ENCODE measurements at places on chromosomes 16 and 17.

DNA sequence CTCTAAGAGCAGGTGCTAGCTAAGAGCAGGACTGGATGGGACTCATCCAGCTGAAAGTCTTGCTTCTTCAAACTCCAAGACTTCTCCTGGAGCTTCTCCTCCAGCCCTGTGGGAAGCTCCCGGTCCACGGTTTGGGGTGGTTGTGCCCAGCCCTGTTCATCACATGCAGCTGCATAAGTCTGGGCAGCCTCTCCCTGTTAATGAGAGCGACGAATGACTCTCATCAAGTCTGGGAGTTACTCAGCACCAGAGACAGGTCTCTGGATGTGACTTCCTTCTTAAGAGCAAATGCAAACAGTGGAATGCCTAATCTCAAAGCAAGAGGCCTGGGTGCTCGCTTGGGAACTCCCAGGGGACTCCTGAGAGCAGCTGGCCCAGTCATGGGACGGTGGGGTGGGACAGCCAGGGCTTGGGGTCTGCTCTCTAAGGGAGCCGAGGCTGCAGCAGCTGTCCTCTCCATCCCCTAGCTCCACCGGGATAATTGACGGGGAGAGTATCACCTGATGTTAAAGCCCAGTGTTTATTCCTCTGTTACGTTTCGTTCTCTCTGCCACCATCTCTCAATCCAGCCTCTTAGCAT lies 35.3 kb upstream of the CRHR1 start:
- DNase-seq = no peak

GRCh38 chr16:85956426-85956825 lies 57.5 kb downstream of the IRF8 start:
- DNase-seq = no peak

DNA sequence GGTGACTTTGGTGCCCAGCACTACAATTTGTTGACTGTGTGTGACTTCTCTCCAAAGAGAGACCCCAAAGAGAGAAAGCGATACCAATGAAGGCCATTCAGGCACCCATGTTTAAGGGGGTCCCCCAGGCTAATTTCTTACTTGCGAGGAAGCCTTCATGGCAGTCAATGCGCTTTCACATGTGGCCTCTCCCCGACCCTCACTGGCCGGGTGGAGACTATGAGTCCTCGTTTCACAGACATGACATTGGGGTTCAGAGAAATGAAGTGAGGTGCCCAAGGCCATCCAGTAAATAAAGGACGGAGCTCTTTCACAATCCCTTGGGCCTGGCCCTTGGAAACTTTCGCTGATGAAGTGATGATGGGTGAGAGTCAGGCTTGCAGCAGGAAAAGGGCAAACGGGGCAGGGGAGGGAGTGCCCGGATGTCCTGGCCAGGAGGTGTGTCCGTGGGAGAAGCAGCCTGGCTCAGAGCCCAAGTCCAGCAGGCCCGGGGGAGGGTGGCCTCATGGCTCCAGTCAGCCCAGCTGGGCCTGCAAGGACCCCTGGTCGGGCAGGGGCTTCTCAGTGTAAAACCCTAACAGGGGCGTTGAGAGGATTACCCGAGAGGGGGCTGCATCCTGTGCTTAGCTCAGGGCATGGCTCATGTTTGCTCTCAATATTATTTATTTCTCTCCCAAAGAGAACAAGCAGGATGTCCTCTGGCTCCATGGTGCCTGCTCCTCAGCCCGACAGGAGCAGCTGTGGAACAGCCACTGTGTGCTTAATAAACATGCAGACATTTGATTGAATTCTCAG lies 14.7 kb downstream of the TBX2 start:
- no peak for DNase-seq

GRCh38 chr17:72702136-72702735 lies 390.3 kb downstream of the SLC39A11 start:
- DNase-seq = no peak

DNA sequence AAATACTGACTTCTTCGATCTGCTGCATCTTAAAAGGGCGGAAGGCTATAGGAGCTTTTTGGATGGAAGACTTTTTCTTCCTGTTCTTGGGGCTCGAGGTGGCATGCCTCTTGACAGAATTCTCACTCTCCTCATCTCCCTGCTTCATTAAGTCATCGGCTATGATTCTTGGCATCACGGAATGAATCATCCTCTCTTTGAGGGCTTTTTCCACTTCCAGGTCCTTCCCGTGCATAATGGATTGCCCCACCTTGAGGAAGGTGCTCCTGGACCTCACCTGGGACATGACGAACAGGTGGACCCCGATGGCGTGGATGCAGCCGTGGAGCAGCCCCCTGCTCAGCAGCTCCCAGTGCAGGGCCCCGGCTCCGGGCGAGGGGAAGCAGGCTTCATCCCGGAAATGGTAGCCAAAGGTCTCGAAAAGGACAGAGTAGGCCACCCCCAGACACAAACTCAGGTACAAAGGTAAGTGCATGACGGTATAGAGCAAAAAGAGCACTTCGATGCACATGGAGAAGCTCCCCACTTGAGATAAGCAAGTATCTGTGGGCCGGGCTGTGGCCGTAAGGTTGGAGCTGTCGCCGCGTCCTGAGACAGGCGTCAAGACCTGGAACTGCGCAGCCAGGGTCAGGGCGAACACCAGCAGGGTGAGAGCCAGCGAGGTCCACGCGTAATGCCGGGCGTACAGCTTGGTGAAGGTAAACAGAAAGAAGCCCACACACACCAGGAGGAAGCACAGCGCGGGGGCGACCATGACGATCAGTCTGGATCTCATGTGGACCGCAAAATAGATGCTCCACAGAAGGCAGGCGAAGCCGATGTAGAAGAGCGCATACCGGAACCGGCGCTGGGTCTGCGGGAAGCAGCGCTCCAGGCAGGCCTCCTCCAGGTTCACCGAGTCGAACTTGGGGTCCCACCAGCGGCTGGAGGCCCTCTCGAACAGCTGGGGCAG lies 1.7 kb downstream of the ADCY9 start:
- DNase-seq = no peak

GRCh38 chr16:15694499-15694898 lies 44.5 kb downstream of the NDE1 start:
- no peak for DNase-seq

DNA sequence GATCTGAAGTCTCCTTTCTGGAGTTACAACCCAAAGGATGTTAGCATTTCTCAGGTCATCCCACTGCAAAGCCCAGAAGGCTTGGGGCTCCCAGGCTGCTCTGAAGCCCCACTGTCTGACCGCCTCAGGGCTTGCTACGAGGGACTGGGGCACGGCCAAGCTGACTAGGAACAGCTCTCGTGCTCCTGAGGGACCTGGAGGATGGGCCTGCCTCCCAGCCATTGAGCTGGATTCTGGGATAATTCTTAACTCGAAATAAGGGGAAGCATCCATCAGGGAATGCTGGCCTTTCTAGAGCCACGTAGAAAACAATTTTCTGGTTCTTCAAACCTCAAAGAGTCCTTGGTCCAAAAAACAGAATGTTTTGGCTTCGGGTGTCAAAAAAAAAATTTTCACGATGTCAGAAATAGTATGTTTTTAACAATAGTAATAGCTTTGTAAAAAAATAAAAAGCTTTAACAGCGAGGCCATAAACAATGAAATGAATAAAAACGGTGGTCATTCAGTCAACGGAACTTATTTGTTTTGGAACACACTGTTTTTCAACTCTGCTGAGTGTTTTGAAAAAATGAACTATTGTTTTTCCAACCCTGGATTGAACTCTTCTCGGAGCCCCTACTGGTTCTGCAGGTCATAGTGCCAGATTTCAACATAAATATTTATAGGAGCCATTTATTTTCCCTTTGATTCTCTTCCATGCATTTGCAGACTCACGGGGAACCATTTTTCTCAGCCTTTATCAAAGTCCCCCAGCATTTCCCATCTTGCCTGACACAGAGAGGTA lies 16.4 kb upstream of the HERPUD1 start:
- DNase-seq = no peak

DNA sequence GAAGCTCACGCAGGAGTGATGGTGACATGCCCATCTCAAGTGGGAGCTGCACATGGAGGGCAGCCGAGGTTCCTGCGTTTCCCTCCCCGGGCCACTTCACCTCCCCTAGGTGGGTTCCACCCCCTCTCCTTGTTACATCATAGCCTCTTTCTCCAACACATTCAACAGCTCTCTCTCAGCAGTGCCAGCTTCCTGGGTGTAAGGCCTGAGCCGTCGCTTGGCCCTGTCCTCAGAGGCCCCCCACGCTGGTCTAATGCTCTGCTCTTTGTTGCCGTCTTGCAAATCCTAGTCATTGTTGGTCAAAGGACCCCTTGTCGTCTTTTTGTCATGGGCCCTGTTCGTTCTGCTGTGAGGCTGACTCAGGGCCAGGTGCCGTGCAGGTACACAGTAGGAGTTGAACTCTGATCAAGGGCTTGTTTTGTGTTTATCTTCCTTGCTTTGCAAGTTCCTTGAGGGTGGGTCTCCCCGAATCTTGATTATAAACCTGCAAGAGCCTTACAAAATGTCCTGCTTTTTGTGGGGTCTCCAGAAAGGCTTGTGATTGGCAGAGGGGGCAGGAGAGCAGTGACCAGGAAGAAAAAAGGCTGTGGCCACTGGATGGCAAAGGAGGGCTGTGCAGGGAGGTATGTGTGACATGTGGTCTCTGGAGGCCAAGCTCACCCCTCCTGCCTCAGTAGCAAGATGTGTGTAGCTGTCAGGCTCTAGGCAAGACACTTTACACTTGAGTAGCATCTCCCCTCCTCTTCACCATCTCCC lies 136.6 kb downstream of the CCDC182 start:
- DNase-seq = no peak

Measured in stimulated activated CD8-positive, alpha-beta memory T cell treated with anti-CD3 and anti-CD28 coated beads, Interleukin-7, amount 100 ng/mL, for 1 hour (primary cell).